Ureter (tissue), 1 donor: ENCODE measurements at places on chromosomes 6 and 20. TPM values are rescaled to one million over a fixed set of nuclear protein-coding genes. Genes with fewer than 3 reads are reported as not detected.

- no peak for DNase-seq
Measured at GRCh38 chr20:44896583-44896982, 11.1 kb downstream of the YWHAB start.

DNA sequence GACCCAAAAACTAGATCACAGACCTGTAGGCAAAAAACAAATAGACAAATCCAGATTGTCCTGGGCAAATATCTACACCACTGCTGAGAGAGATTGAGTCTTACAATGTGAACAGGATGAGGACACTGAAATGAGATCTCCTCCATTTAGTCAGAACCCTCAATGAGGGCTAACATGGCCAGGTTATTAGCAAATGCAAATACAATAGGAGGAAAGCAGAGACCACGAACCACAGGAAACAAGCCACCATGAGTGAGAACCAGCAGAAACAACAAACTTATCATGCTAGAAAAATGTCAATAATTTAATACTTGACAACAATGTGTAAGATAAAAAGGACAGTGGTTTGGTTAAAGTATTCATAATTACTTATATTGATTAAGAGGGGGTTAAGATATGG, 162.8 kb downstream of the SYNE1 start:
- DNase-seq: no peak

- no peak for DNase-seq
Measured at GRCh38 chr20:6884114-6884513, 116.6 kb downstream of the BMP2 start.

DNA sequence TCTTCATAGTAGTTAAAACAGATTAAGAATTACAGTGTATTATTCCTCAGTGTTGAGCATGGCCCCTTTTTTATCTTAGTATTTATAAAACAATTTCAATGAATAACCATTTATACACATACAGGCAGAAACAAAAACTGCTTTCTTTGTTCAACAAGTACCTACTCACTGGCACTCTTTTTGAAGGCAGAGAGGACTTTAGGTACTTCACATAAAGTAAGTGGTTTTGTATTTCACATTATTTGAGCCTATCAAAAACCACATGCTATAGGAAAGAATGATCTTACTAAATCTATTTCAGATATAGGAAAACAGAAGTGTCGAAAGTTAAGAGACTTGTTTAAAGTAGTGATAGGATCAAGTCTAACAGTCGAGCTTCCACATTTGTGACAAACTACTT, 73.8 kb downstream of the PRKN start:
- no peak for DNase-seq

DNA sequence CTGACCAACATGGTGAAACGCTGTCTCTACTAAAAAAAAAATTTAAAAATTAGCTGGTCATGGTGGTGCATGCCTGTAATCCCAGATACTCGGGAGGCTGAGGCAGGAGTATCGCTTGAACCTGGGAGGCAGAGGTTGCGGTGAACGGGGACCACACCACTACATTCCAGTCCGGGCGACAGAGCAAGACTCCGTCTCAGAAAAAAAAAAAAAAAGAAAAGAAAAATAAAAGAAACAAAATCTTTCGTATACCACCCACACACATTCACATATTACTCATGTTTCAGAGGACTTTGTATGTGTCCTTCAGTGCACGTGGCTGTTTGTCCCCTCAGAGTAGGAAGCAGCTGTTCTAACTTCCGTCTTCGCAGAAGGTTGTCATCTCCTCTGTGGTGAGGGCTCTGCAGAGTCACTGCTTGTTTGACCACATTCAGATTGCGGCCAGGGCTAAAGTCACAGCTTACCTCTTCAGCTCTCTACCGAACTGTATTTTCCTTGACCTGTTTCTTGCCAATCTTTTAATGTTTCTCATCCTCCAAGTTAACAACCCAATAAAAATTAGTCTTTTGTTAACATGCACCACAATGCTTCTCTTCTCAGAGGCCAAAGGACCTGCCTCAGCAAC, 36.6 kb upstream of the HIVEP1 start:
- DNase-seq: no peak

DNA sequence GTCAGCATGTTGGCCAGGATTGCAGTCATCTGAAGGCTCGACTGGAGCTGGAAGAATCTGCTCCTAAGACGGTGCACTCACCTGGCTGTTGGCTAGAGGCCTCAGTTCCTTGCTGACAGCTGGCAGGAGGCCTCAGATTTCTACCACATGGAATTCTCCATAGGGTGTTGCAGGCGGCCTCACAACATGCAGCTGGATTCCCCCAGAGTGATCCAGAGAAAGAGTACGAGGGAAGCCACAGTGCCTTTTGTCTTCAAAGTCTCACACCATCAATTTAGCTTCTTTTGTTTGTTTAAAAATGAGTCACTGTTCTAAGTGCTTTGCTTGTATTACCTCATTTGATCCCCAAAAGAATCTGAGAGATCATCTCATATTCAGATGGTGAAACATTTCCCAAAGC, 65.5 kb upstream of the FYN start:
- DNase-seq: no peak

- no peak for DNase-seq
Measured at GRCh38 chr6:152356016-152356415, 281.1 kb downstream of the SYNE1 start.

DNA sequence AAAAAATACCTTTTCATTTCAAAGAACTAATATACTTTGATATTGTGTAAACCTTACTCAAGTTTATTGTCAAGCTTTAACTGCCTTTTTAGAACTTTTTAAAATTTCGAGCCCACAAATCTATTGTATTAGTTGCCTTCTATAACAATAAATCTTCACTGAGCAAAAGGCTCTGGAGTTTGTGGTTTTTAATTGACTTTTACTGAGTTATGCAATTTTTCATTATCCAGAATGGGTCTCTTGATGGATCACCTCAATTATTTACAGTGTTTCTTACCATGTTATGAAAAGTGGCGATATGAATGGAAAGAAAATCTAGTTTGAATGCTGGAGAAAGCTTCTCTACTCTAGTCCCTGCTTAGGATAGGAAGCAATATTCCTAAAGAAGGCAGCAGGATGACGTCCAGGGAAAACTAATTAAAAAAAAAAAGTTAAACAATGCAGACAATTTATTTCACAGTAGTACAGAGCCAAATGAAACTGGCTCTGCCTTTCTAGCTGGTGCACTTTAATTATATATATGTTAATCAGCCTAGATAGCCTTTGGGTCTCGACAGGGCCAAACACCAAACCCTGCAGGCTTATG, 5.0 kb downstream of the ID4 start:
- no peak for DNase-seq

- DNase-seq: no peak
Measured at GRCh38 chr6:43334466-43335095, 26.0 kb upstream of the CRIP3 start.

DNA sequence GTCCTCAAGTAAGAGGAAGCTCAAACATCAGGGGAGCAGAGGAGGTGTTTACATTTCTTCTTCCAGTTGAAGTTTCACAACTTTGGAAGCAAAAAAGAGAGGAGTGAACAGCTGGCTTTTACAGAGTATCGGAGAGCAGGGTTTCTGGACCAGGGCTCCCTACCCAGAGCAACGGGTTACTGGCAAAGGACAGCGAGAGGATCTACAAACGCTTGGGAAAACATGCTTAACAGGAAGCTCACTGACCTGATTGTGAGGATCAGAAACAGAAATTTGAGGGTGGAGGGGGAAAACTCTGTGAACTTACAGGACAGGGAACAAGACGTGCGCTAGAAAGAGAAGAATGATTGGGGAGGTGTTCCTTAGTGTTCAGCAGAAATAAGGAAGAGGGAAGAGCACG, 85.7 kb upstream of the TAB2 start:
- DNase-seq: no peak

DNA sequence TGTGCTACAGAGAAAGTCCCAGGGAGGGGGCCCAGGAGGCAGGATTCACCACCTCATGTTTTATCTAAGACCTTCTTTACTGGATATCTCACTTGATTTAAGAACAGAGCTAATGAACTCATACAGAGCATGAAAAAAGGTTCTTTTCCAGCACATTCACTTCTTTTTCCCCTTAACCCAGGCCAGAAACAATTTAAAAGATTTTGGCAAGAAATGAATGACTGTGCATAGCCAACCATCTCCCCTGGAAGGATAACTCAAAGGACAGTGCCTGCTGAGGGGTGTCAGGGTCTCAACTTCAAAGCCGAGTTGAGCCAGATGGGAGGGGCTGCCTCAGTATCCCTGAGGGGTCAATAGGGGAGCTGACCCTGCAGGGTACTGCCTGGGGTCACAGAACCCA, 253.4 kb downstream of the SOD2 start:
- no peak for DNase-seq

- DNase-seq: no peak
Measured at GRCh38 chr20:19095762-19096161, 116.7 kb upstream of the SLC24A3 start.

DNA sequence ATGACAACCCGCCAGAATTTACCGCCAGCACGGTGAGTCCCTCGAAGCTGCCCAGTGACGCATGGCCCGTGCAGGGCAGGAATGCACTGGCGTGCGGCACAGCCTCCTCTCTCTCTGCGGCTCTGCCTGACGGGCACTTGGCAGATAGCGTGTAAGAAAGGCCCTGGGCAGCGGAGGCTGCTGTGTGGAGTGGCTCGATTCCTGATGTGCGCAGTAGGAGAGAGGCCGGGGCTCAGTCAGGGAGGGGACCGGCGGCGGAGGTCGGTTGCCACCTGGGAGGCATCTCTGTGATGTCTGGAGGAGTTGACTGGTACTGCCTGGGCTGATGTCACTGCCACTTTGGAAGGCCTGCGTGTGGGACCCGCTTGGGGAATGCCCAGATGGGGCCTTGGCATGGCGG, 170.7 kb downstream of the TAF4 start:
- no peak for DNase-seq

- no peak for DNase-seq
Measured at GRCh38 chr20:32522526-32522775, 62.7 kb downstream of the NOL4L start.

- DNase-seq: no peak
Measured at GRCh38 chr6:30206152-30206551, 7.1 kb downstream of the TRIM26 start.

DNA sequence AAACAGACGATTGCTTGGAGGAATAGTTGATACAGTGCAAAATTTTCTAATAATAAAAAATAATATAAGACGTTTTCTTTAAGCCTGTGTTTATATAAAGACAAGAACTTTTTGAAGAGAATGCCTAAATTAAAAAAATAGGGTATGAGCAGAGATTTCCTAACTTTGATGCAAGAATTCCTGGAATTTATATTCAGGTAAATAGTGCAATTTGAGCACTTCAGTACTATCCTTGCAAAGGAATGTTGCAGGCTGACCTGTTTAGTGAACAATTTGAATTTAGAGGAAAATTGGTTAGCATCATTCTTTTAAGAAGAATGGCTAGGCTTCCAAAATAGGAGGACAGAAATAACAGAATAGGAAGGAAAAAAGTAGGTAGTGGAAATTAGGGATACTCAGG, 1172.3 kb downstream of the HACE1 start:
- DNase-seq: no peak

- no peak for DNase-seq
Measured at GRCh38 chr6:131353876-131354275, 218.6 kb downstream of the AKAP7 start.

DNA sequence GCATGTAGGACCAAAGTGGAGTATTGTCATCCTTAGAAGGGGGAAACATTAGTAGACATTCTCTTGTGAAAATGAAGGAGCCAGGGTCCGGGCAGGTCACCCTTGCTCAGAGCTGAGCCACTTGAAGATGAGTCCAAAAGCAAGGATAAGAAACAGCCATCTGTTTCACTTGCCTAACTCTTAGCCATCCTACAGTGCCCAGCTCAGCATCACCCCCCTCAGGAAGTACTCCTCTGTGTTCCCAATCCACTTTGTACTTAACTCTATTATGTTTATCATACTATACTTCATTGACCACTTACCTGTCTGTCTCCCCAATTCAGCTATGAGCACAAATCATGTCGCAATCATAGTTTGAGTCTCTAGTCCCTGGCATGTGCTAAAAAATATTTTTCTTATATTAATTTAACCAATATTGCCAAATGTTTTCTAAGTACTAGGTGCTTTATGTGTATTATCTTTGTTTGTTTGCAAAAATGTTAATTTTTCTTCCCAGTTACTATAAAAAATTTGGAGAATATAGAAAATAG, 8.1 kb upstream of the TOX2 start:
- no peak for DNase-seq

DNA sequence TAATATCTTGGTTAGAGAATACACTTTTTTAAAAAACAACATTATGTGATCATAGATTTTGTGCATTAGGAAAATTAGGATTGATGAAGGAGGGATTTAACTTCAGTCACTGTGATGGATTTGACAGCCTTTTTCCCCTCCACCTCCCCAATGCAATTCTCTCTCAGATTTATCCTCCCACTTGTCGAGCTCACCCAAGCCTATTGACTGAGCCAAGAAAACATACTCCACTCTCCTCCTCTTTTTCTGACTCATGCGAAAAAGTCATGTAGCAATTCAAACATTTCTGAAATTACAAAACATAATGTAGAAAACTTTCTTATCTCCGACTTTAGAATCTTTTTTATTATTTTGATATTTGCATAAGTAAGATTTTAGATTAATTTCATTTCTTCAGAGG, 24.1 kb downstream of the KLHL32 start:
- no peak for DNase-seq

GRCh38 chr20:10911298-10911697, 237.5 kb upstream of the JAG1 start:
- no peak for DNase-seq

- no peak for DNase-seq
Measured at GRCh38 chr6:167341665-167342655, 17.1 kb downstream of the TTLL2 start.

DNA sequence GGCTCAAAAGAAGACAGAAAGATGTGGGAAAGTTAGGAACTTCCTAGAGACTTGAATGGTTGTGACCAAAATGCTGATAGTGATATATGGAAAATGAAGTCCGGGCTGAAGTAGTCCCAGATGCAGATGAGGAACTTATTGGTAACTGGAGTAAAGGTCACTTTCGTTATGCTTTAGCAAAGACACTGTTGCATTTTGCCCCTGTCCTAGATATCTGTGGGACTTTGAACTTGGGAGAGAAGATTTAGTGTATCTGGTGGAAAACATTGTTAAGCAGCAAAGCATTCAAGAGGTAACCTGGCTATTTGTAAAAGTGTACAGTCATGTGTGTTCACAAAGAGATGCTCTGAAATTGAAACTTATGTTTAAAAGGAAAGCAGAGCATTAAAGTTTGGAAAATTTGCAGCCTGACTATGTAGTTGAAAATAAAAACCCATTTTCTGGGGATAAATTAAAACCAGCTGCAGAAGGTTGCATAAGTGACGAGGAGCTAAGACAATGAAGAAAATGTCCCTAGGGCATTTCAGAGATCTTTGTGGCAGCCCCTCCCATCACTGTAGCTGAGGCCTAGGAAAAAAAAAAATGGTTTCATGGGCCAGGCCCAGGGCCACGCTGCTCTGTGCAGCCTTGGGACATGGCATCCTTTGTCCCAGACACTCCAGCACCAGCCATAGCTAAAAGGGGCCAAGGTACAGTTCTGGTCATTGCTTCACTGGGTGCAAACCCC, 1692.2 kb downstream of the HACE1 start:
- no peak for DNase-seq

- peak; percentile 37 for DNase-seq
Measured at GRCh38 chr20:23149623-23150279, 63.6 kb upstream of the CD93 start.

GRCh38 chr6:20377623-20378265, 23.9 kb upstream of the E2F3 start:
- no peak for DNase-seq

TRIM15 gene
- not detected for total RNA-seq

ZSCAN23 gene
- 11.2 TPM for total RNA-seq

BNIP5 gene
- total RNA-seq: not detected

TSBP1 gene
- not detected for total RNA-seq

RBL1 gene
- 8.1 TPM for total RNA-seq

OLIG3 gene
- total RNA-seq: not detected

PTP4A1 gene
- total RNA-seq: 55.6 TPM

RIMS4 gene
- total RNA-seq: 0.44 TPM

C6orf141 gene
- total RNA-seq: 1.6 TPM

TBXT gene
- not detected for total RNA-seq

TOMM34 gene
- 57.1 TPM for total RNA-seq
